ENCODE measurements at places on chromosomes 7 and 10.

GRCh38 chr7:39952374-39952773, 2.3 kb downstream of the CDK13 start:
- DNase-seq = no peak

- DNase-seq = no peak
Measured at GRCh38 chr7:35670856-35671569, 23.9 kb downstream of the HERPUD2 start.

GRCh38 chr10:126839094-126839761, 66.0 kb upstream of the DOCK1 start:
- peak; percentile 96 for DNase-seq

DNA sequence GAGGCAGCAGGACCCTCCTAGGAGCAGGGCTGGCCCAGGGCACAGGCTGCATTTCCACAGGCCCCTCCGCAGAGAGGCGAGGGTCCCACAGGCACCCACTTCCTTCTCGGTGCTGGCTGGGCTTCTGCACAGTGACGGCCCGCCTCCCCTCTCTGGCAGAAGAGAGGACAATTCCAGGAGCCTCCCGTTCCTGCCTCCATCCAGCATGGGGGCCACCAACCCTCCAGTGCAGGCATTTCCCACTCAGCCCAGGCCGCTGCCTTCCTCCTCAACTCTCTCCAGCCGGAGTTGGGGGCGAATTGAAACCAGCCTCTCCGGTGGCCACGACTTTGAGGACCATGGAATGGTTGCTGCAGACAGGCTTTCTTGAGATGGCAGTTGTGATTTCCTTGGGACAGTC, 125.0 kb upstream of the PPP2R2D start:
- no peak for DNase-seq

GRCh38 chr7:71345117-71345884, 213.4 kb downstream of the GALNT17 start:
- DNase-seq = no peak

DNA sequence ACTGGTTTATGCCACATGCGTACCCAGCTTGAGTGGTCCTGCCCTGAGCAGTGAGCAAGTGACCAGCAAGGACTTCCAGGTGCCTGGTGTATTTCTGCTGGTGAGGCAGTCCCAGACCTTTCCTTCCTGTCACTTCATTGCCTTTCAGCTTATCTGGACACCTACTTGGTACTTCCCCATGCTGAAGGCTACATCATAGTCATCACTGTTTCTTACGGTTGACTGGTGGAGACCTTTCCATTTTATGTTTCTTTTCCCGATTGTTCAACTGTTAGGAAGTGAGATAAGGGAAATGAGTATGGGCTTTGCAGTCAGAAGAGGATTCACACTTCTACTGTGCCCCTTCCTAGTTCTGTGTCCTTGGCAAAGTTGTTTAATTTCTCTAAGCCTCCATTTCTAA, 358.5 kb downstream of the GFRA1 start:
- no peak for DNase-seq

- peak; percentile 25 for DNase-seq
Measured at GRCh38 chr10:62018131-62018911, 116.8 kb downstream of the ARID5B start.

DNA sequence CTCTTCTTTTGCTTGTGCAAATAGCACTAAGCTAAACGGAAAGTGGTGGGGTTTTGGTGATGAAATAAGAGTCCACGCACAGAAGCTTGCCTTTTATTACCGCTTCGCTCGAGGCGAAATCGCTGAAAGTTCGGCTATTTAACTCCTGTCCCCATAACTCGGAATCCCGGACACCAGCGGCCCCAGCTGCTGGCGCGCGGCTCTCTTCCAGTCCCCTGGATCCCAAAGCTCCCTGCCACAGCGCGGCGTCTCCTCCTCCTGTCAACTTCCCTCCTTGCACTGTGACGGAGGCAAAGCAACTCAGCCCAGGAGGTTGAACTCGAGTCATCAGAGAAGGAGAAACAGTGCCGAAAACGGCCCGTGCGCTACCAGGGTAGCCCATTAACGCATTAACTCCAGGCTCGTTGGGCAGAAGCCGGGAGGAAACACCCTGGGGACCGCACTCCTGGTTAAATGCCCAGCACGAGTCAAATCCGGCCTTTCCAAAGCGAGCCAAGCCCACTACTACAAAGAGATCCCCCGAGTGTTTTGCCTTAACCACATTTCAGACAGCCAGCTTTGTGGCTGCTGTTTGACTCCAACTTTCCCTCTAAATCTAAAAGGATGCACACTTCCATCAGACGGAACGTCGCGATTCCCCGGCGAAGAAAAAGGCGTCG, 1.3 kb downstream of the SEMA3D start:
- peak; percentile 37 for DNase-seq

GRCh38 chr7:2118630-2119190, 114.0 kb downstream of the MAD1L1 start:
- DNase-seq = no peak

- DNase-seq = no peak
Measured at GRCh38 chr7:133282094-133282493, 29.2 kb downstream of the EXOC4 start.

DNA sequence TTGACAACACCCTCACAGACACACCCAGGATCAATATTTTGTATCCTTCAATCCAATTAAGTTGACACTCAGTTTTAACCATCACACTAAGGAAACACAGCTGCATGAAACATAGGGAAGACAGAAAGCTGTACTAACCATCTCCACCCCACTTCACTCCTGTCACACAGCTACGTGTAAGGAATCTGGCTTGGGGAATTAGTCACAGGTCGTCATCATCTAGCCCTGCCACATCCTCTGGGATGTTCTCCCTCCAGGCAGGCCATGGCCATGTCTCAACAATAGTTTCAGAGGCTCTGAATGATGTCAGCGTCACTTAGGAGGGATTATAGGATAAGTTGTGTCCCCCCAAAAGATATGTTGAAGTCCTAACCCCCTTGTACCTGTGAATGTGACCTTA, 10.8 kb upstream of the SEMA3C start:
- DNase-seq = no peak

DNA sequence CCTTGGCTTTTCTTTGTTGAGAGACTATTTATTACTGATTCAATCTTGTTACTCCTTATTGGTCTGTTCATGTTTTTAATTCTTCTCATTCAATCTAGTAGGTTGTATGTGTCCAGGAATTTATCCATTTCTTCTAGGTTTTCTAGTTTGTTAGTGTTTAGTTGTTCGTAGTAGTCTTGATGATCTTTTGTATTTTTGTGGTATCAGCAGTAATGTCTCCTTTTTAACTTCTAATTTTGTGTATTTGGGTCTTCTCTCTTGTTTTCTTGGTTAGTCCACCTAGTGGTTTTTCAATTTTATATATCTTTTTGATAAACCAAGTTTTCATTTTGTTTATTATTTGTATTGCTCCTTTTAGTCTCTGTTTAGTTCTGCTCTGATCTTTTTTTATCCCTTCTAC, 546.9 kb upstream of the TPK1 start:
- no peak for DNase-seq

DNA sequence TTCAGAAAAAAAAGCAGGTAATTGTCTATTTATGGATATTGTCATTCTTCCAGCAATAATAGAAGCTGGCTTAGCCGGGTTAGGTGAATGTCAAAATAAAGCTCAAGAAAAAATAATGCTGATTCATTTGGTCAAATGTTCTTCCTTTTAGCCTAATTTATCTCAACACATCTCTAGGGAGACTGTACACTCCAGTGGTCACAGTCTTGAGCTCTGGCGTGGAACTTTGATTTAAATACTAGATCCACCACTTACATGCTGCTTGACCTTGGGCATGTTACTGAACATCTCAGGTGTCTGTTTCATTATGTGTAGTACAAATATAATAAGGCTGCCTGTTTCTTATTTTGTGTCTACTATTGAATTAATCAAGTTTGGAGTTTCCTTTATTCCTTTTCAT, 22.0 kb downstream of the PRTFDC1 start:
- no peak for DNase-seq

- DNase-seq = no peak
Measured at GRCh38 chr7:124020060-124020459, 12.8 kb downstream of the TMEM229A start.

DNA sequence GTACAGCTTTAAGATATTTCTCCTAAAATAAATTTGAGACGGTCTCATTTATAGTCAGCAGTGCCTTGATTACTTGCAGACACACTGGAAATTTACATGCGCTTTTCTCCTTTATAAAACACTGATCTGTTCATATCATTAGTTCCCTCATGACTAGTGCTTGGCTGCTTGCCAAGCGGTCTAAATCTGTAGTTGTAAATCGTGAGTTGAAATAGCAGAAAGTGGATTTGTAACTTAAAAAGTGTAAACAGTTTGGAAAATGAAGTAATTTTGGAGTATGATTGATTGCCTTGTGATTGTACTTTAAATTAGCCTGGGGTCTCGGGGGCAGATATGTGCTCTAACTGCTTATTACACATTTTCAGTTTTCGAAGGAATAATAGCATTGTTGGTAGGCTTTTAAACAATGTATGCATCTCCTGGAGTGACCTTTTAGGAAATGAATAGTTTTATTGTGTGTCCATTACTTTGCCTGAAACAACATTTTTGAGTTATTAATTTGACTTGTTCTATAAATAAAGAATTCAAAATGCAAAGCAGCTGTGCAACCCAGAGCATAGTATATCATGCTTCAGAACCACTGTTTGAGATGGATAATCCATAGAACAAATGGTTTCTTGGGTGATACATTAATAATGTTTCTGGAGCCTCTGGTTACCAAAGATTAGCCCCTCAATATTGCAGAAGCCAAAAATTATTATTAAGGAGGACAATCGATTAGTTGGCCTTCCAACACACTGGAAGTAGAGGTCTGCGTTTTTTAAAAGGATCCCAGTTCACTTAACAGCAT, 73.3 kb downstream of the ARID5B start:
- DNase-seq = peak; percentile 68
